ENCODE measurements at places on chromosomes 5 and 9.

GRCh38 chr9:18684593-18685317 lies 210.8 kb downstream of the ADAMTSL1 start:
- no peak for DNase-seq

GRCh38 chr9:13279284-13280141 lies at the start of gene MPDZ:
Gene MPDZ (minus strand): TSS chr9:13279692. CDS start chr9:13250315, 29,377 bp downstream.
- DNase-seq, result peak; percentile 91

- no peak for DNase-seq
These were observed 44.9 kb upstream of the SHC3 start for GRCh38 chr9:89223396-89223977.

DNA sequence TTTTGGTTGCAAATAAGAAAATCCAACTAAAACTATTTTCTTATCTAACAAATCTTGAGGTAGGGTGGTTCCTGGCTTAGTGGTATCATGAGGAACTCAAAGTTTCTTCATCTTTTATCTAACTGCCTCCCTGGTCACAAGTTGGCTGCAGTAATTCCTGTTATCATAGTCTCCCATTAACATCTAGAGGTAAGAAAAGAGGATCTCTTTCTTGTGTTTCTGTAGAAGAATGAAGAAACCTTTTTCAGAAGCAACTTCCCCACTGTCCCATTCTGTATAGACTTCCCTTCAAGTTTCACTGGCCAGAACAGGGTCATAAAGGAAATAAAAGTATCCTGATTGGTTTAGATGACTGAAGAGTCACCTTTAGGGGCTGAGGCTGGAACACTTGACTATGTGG lies 81.8 kb upstream of the ELL2 start:
- DNase-seq, result no peak

DNA sequence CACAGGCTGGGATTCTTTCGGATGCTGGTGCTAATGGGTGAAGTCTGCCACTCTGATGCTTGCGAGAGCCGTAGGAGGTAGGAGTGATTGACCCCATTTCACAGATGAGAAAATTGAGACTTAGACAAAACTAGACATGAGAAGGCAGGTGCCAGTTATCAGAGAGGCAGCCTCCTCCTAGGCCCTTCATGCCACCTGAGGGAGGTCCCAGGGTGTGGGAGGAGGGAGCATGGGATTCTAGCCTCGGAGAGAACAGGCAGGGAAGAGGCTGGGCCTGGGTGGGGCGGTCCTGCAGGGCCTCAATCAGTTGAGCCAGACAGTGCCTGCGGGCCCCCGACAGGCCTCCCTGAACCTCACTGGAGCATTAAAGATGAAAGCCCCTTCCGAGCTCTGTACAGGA lies 112.4 kb downstream of the COL23A1 start:
- DNase-seq, result no peak

GRCh38 chr9:90795871-90796317 lies 5.7 kb upstream of the SYK start:
- no peak for DNase-seq

GRCh38 chr9:92631452-92632343 lies 38.2 kb downstream of the IPPK start:
- no peak for DNase-seq

DNA sequence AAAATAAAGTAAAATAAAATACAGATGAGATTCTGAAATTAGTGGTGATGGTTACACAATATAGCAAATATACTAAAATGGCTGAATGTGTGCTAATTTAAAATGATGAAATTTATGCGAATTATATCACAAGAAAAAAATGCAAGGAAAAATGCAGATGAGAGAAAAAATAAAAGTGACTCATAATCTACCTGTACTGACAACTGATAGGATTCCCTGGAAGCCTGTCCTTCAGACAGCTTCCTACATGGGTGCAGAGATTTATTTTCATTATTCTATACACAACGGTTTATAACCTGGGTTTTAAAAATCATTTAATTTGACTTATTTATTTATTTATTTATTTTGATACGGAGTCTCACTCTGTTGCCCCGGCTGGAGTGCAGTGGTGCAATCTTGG lies 5.8 kb upstream of the NCS1 start:
- DNase-seq, result no peak

- peak; percentile 82 for DNase-seq
These were observed 143.6 kb downstream of the BNC2 start for GRCh38 chr9:16726718-16727451.

GRCh38 chr9:131299346-131299960 lies 9.9 kb downstream of the PLPP7 start:
- no peak for DNase-seq

- DNase-seq, result no peak
These were observed 43.4 kb upstream of the SH3PXD2B start for GRCh38 chr5:172497591-172498255.

DNA sequence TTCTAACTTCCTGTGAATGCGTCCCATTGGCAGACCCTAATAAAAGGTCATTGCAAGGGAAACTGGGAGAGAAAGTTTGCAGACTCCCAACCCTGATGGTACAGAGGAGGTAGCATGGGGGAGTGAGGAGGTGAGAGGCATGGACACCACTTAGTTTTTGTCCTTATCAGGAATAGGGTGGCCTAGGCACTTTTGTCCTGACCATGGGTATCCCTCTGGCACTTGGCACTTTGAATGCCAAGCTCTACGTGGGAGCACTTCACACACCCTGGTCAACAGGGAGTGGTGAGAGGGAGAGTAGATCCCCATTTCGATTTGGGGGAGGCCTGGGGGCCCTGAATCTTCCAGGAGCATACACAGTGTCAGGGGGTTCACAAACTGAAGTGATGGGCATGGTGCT lies 75.6 kb upstream of the SH3PXD2B start:
- DNase-seq, result no peak

DNA sequence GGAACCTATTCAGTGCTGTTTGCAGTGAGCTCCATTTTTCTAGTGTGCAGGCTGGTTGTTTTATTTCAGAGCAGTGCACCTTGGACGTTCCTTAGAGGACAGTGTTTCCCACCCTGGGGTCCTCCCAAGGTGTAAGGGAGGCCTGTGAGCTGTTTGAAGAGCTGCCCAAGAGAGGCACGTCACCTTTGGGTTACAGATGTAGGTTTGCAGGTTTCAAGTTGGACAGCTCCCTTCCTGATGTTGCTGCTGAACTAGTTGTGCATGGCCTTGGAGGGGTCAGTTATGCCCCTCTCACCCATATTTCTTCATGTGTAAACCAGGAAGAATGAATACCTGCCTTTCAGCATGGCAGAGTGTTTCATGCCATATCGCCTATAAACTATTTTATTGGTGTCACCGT lies 34.7 kb upstream of the POMT1 start:
- no peak for DNase-seq

DNA sequence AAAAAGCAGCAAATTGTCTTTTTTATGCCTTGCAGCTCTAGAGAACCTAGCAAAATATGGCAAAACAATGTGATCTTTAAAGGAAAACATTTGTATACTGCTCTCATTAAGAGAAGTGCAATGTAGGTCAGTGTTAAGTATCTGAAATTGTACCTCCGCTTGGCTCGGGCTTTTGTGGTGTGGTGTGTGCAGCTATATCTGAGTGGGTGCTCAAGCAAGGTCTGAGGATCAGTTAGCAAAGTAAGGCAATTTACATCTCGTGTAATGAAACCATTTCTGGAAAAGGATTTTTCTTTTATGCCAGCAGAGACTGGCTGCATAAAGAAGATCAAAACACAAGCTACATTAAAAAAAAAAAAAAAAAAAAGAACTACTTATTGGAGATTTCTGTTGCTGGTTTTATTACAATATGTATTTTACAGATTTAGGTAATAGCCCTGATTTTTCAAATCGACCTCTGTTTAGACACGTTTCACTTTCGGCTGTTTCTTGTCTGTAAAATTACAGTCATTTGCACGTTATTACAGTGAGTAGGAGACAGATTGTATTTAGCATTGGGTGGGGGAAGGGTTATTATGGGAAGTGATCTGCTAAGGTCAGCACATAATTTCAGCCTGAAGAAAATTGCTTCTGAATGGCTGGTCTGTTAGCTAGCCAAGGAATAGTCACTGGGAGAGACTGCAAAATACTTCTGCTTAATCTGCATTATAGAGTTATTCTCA lies 7.9 kb upstream of the ZNF608 start:
- DNase-seq, result no peak

DNA sequence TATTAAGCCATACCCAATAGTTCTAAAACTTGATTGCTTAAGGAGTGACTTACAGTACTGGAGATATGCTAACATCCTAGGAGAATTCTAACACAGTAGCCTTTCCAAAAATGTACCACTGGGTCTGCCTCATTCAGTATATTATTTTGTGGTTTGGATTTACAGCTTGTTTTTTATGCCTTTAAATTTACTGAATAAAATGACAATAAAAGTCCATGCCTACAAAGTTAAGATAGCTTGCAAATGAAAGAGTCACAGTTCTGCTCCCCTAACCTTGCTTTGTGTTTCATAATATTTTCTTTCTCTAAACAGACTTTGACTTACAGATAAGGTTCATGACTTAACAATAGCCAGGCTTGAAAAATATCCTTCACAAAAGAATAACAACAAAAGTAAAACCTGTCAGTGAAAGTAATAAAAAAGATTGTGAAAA lies 951.1 kb upstream of the NUDT12 start:
- no peak for DNase-seq

DNA sequence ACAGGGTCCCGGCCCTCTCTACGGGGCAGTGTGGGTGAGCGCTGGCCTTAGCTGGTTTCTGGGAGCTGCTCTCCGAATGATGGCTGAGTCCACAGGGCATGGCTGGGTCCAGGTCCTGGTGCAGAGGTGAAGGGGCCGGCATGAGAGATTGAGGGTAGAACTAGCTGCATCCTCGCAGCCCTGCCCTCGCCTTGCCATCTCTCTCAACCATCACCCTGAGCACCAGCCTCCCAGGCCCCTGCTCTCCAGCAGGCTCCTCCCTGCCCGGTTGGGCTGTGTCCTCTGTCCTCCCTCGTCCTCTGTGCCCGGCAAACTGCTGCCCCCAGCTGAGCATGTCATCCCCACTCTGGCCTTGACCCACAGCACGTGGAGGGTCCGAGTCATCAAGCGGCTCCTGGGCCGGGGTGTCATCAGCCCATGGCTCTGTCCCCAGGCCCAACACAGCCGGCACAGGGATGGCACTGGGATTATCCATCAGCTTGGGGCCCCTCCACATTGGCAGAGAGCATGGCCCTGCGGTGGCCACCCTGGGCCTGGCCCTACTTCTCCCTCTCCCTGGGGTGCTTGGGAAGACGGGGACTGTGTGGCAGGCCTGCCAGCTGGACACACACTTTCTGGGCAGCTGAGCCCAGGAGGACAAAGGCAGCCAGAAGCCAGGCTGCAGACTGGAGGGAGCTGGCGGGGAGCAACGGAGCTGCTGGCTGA lies 8.4 kb downstream of the FLT4 start:
- peak; percentile 24 for DNase-seq

DNA sequence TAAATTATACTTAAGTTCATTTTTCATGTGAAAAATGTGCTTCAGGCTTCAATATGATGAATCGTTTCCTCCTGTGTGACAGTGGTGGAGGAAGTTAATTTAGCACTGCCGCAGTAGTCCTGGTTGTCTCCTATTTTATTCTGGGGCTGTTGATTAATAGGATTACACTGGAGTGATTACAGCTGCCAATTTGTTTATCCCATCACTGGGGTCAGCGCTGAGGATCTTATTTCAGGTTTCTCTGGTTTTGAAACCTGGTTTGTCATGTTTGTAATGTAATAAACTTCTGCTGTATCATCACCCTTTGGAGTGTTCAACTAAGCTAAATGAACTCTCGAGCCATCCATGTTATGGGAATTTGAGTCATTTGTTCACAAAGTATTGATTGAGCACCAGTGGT lies 241.7 kb upstream of the KCNN2 start:
- DNase-seq, result no peak

GRCh38 chr5:91076138-91076537 lies 307.0 kb downstream of the ARRDC3 start:
- DNase-seq, result no peak

GRCh38 chr9:112849363-112849922 lies 41.2 kb downstream of the SLC46A2 start:
- no peak for DNase-seq

DNA sequence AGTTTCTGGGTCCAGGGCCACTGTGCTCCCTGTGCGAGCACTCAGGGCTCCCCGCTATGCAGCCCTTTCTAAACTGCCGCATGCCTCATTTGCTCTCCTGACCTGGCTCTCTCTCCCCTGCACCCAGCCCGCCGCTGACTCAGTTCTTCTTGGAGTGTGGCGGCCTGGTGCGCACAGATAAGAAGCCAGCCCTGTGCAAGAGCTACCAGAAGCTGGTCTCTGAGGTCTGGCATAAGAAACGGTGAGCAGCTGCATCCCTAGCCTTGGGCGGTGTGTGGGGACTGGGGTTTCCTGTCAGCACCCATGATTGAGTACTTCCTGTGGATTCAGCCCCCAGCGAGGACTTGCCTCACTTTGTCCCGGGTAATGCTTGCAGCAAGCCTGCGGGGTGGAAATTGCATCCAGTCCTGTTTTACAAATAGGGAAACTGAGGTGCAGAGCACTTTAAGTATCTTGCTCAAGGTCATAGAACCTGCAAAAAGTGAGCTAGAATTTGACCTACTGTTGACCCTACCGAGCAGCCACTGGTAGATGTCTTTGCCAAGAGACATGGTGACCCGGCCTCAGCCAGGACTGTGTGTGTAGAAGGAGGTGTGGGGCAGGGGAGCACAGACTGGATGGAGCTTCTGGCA lies 27.9 kb downstream of the USP20 start:
- DNase-seq, result peak; percentile 85

- DNase-seq, result no peak
These were observed 6.4 kb upstream of the NOTCH1 start for GRCh38 chr9:136552117-136552703.

DNA sequence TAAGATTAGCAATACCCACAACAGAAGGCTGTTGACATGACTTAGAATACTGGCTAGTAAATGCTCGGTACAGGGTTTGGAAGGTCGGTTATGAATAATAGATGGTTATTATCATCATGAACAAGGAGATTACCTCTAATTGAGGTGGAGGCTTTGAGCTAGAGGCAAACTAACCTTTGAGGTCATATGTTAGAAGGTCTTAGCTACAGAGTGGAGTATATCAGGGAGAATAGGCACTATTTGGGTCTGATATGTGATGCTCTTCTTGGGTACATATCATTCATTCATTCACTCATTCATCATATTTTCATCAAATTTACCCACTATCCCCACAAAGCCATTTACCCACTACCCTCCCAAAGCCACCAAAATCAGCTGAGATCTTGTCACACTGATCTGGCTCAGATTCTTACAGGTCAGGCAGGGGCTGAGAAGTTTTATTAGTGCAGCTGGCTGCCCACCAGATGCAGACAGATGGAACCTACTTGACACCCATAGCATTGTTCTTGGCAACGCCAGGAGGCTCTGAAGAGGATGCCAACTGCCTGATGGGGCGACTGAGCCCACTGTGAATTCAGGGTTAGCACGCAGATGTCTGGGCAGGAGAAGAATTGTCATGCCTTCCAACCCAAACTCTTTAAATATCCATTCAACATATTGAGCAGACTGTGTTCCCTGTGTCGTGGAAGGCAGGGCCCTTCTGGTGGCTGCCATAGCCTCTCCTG lies 90.2 kb upstream of the SH3PXD2B start:
- no peak for DNase-seq

All from SK-N-SH (cell line).